Motor neuron (in vitro differentiated cells): ENCODE measurements at places on chromosomes 6 and 20.

- ATAC-seq = no peak
Measured at GRCh38 chr6:11973238-11973637, 38.9 kb upstream of the HIVEP1 start.

- no peak for ATAC-seq
Measured at GRCh38 chr20:53208110-53208832, 236.1 kb downstream of the TSHZ2 start.

DNA sequence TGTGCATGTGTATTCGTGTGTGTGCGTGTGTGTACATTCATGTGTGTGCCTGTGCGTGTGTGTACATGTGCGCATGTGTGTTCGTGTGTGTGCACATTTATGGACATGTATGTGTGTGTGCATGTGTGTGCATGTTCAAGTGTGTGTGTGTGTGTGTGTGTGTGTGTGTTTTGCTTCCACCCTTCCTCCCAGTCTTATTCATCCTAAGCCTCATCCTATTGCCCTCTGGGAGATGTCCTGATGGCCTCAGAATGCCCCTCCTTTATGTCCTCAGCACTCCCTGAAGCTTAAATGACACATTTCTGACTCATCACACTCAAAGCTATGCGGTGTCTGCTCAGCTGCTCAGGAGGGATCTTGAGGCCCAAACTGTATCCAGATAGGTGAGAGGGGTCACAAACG, 76.6 kb upstream of the CCDC167 start:
- peak; percentile 93 for ATAC-seq

- no peak for ATAC-seq
Measured at GRCh38 chr6:28794175-28795002, 129.4 kb downstream of the TRIM27 start.

DNA sequence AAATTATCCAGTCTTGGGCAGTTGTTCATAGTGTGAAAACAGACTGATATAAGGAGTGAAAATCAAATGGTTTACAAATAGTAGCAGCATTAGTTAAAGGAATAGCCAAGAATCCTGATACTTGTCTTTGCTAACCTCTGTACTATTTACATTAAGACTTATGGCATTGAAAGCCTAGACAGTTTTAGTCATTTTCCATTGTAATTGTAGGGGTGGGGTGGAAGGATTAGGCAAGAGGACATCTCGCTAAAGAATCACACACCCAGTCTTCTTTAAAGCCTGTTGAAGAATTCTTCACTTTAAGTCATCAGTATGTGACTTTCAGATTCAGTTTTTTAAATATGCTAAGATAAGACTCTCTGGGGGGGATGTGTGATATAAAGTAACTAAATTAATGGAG, 207.5 kb upstream of the PHACTR1 start:
- ATAC-seq = no peak
